ENCODE measurements at places on chromosomes 2 and 18.

DNA sequence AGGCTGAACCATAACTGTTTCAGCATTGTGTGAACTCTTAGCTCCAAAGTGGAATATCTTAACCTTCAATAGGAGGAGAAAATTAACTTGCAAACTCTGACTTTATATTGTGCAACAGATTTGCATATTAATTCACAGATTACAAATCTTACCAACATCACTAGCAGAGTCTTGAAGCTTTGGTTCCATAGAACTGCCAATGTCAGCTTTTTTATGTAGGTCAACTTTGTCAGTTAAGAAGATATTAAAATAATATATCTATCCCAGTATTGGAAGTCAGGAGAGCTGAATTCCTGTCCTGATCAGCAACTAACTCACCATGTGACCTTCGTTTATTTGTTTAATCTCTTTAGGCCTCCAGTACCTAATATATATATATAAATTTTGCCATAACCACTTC, 121.8 kb downstream of the EPHA4 start:
- no peak for DNase-seq

DNA sequence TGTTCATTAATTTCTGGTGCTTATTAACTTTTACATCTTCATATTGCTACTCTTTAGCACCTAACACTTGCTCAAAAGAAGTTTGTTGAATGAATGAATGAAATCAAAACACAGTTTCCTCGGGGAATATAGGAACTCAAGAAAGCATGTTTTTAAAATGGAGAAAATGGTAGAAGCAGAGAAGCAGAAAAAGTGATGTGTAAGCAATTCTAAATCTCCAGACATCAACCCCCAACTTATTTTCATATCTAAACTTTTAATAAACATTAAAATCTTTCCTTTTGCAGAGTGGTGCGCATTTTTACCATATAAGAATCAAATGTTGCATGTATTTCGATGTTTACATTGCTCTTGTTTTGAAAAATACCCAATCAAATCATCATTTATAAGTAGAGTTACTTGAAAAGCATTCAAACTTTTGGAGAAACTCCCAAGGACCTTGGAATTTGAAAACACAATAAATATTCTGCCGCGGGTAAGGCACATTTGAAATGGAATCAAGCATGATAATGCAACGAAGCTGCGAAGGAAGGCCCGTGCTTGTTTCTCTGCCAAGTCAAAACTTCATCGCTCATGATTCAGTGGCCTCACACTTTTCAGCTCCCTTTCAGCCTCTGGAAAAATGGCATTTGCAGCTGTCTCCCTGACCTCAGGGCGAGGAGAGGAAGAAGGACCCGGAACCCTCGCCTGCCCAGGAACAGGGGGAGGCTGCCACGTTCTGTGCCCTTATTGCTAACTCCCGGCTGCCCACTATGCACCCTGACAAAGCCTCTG, 26.7 kb upstream of the SMIM21 start:
- no peak for DNase-seq

GRCh38 chr18:26662996-26663395, 114.6 kb upstream of the KCTD1 start:
- no peak for DNase-seq

DNA sequence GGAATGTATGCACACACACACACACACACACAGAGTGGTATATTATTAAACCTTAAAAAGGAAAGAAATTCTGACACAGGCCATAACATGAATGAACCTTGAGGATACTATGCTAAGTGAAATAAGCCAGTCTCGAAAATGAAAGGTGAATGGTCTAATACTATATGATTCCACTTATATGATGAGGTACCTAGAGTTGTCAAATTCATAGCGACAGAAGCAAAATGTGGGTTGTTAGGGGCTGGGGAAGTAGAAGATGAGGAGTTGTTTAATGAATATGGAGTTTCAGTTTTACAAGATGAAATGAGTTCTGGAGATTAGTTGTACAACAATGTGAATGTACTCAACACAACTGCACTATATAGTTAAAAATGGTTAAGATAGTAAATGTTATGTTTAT, 118.1 kb downstream of the ABCA12 start:
- DNase-seq = no peak

GRCh38 chr18:80106482-80107051, 2.5 kb upstream of the ADNP2 start:
- DNase-seq = no peak

GRCh38 chr2:30772021-30772705, 35.1 kb downstream of the CAPN13 start:
- DNase-seq = no peak

DNA sequence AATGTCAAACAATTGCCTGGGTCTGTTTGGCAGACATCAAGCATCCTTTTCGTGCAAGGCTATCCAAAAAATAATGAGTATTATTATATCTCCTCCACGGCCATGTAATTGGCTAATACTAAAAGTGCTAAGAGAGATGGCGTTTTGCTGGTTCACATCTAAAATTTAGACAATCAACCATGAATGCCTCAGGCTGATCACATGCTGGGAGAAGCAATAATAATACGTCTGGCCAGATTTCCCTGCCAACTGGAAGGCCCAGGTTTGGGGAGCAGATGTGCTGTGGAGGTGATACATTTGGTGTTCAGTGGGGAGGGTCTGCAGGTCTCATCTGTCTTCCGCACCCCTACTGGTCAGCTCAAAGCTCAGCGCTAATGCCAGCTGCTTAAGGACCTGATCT, 60.3 kb upstream of the CREB1 start:
- no peak for DNase-seq

GRCh38 chr2:134195341-134195740, 58.5 kb upstream of the MGAT5 start:
- no peak for DNase-seq

DNA sequence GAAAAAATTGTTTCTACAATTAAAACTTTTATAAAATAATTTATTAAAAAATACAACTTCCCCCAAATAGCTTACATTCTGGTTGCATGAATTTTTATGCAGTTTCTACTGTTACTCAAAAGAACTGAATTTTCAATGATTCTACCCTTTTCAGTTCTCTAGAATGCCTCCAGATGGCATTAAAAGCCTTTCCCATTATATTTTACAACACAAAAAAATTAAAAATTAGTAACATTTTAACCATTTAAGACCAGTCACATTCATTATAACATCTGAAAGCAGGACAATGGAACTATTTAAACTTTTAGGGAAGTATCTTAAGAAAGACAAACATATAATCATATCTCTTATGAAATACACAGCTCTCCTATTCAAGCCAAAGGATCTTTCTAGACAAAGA, 236.0 kb upstream of the REV1 start:
- no peak for DNase-seq

DNA sequence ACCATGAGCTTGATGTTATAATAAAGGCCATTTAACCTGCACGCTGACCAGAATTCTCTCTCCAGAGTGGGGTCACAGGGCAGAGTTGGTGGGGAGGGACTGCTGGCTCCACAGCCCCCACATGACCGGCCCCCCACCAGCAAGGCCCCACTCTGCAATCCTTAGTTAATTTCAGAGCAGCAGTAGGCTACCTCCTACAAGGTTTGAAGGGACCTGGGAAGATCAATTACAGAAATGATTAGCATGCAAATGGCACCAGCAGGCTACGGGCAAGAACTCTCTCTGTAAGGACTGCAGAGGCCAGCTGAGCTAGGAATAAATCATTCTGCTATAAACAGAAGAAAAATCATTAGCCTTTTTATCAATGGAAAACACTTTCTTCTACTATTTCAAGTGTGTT, 135.3 kb downstream of the C1D start:
- DNase-seq = no peak

- DNase-seq = no peak
Measured at GRCh38 chr2:62803961-62804360, 98.4 kb downstream of the EHBP1 start.

- DNase-seq = no peak
Measured at GRCh38 chr2:24930768-24931167, 10.7 kb upstream of the ADCY3 start.

- no peak for DNase-seq
Measured at GRCh38 chr2:45450634-45451033, 160.4 kb downstream of the SRBD1 start.

- DNase-seq = no peak
Measured at GRCh38 chr18:12839526-12840196, 44.4 kb downstream of the PTPN2 start.

- DNase-seq = no peak
Measured at GRCh38 chr2:23510471-23510870, 125.5 kb downstream of the KLHL29 start.

GRCh38 chr2:6773007-6773693, 92.6 kb downstream of the CMPK2 start:
- DNase-seq = peak; percentile 38

- DNase-seq = no peak
Measured at GRCh38 chr2:224816816-224817215, 100.7 kb upstream of the CCDC195 start.

DNA sequence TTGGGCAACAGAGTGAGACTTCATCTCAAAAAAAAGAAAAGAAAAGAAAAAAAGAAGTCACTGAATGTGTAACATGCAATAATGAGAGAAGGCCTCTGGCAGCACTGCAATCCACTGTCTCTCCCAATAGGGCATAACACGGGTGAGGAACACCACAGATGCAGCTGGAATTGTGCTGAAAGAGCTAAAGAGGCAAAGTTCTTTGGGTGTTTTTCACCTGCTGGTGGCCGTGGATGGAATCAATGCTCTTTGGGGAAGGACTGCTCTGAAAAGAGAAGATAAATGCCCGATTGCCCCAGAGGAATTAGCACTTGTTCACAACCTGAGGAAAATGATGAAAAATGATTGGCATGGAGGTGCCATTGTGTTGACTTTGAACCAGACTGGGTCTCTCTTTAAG, 31.0 kb upstream of the CYBRD1 start:
- DNase-seq = no peak

- DNase-seq = no peak
Measured at GRCh38 chr2:58991357-58991756, 750.2 kb upstream of the FANCL start.

DNA sequence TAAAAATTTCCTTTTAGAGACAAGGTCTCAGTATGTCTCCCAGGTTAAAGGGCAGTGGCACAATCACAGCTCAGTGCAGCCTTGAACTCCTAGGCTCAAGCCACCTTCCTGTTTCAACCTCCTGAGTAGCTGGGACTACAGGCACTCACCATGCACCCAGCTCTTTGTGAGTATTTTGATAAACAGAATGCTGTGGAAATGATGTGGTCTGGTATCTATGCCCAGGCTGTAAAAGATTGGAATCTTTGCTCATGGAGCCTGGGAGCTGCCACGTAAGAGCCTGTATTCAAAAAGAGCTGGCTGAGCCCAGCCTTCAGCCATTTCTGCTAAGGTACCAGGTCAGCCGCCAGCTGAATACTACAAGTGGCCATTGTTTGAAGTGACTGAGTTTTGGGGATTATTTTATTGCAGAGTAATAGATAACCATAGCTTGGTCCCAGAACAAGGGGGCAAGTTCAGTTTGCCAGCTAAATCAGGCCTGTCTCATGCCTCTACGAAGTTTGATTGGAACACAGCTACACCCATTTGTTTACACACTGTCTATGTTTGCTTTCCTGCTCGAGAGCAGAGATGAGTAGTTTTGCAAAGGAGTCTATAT, 21.3 kb upstream of the ARL5A start:
- DNase-seq = no peak

GRCh38 chr2:217798743-217799562, 203.8 kb downstream of the TNS1 start:
- no peak for DNase-seq

DNA sequence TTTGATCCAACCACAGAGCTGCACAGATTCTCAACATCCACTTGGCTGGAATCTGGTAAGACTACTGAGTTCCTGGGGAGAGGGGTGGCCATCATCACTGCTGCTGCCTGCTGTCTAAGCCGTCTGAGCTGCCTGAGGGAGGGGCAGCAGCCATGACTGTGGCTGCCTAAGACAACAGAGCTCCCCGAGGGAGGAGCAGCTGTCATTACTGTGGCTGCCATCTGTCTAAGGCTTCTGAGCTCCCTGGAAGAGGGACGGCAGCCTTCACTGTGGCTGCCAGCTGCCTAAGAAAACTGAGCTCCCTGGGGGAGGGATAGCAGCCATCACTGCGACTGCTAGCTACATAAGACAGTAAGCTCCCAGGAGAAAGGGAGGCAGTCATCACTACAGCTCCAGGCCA, 584.4 kb downstream of the NR4A2 start:
- no peak for DNase-seq
